DMS79 treated with DMSO at 0.1 percent for 48 hours (cell line): ENCODE measurements at places on chromosomes 2 and 18.

- DNase-seq = no peak
Measured at GRCh38 chr2:205836477-205837221, 154.3 kb downstream of the NRP2 start.

DNA sequence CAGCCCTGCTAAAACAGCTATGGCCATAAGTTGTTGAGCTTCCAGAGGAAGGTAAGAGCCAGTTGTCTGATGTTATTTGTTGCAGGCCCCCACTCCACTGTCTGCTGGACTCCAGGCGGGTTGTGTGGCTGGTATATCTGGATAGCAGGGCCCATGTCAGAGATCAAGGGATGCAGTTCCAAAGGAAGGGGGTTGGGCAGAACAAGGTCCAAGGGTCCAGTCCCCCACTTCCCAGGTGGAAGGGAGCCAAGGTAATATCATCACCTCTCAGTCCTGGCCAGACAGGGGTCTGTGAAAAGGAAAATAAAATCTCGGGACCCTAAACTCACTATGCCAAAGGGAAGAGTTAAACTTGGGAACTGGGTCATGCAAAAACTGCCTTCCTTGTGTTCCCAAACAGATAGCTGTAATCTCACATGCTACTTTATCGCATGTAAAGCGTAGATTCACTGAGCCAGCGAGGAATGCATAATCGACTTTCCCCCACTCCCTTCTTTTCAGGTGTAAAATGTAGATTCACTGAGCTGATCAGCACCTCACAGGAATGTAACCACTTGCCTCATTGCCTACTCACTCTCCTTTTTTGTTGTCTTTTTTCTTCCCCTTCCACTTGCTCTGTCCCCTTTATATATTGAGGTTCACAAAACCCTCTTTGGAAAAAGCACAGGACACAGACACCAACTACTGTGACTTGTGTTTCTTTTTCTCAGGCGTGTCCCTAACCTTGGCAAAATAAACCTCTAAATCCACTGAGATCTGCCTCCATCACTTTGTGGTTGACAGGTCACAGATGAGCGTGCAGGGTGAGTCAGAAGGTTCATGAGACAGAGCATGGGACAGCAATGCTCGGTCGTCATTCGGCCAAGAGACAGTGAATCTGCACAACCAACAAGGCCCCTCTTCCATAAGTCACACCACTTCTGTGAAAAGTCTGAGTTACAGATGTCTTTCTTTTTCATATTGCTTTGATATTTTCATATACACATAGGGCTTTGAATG lies 255.3 kb upstream of the SIX2 start:
- DNase-seq = no peak

DNA sequence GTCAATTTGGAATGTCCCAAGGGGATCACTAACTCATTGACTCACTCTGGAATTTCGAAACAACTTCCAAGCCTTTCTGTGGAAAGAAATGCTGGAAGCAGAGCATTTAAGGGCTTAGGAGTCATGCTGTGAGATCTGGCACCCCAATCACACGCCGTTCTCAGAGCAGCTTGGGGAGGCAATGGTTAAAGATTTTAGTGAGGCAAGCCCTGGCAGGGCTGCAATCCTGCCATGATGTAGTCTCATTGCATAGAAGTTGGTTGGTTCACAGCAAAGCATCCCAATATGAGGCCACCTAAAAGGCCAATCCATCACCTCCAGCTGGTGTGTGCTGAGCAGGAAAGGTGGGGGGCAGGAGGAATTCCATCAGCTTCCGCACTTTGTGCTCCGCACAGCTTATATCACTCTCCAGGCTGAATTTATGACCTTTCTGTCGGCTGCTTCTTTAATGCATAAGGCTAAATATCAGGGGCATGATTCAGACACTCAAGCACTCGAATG lies 1043.9 kb upstream of the POU3F3 start:
- no peak for DNase-seq

DNA sequence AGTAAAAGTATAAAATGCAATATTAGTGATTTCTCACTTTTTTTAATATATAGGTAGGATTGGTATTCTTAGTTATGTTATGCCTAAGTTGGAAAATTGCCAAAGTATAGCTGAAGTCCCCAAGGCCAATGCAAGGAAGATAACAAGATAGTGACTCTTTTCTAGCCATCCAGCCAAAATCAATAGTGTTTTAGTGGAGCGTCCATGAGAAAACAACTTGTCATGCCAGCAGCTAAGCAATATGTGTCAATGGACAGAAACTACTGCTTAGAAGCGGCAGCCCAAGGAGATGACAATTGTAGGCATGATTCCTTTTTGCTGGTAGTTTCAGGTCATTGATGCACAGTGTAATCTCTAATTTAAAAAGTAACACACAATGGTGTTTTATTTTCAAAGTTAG lies 1444.6 kb downstream of the SUCLG1 start:
- no peak for DNase-seq

DNA sequence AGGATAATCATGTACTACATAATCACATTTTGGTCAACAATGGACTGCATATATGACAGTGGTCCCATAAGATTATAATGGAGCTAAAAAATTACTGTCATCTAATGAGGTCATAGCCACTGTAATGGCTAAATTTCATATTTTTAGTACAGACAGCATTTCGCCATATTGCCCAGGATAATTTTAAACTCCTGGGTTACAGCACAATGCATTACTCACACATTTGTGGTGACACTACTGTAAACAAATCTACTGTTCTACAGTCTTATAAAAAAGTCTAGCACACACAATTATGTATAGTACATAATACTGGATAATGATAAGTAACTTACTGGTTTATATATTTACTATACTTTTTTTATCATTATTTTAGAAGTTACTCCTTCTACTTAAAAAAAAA lies 12.8 kb downstream of the EIF2AK2 start:
- DNase-seq = no peak

- DNase-seq = no peak
Measured at GRCh38 chr2:28979041-28979440, 2.1 kb upstream of the TOGARAM2 start.

DNA sequence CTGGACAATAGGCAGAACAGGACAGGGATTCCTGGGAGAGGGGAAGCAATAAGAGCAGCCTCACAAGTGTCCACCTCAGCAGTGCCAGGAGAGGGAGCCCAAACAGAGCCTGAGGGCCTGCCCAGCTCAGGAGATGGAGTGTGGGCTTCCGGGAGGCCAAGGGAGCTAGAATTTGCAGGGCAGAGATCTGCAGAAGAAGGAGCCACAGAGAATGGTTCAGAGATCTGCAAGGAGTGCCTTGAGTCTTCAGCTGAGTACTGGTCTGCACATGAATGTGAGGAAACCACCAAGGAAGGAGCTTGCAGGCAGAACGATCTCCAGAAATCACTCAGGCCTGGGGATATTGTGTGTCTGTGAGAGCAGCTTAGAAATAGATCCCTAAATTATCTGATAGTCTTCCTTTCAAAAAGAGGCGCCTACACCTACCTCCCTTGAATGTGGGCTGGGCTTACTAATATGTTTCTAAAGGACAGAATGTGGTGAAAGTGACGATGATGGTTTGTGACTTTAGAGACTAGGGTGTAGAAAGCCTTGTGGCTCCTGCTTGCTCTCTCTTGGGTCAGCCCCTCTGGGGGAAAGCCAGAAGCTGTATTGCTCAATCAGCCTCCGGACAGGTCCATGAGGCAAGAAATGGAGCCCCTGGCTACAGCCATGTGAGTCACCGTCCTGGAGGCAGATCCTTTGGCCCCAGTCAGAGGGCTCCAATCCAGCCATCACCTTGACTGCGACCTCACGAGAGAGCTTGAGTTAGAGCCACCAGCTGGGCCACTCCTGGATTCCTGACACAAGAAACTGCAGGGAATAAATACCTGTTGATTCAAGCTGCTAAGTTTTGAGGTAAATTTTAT lies 7.6 kb upstream of the LPIN1 start:
- DNase-seq = no peak

DNA sequence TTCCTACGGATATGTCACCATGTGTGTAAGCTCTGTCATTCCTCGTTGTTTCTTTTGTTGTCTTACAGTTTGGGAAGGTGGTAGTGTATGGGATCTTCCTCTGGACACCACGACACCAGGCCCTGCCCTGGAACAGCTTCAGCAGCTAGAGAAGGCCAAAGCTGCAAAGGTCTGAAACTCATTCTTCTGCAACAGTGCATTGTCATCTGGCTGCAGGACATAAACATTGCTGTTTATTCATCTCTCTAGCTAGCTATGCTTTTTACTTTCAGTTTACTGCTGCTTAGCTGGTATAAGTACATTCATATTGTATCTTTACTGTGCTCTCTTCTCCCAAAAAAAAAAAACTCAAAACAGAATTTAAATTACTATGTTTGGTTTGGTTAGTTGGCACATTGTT lies 39.2 kb upstream of the KCNJ13 start:
- DNase-seq = no peak

DNA sequence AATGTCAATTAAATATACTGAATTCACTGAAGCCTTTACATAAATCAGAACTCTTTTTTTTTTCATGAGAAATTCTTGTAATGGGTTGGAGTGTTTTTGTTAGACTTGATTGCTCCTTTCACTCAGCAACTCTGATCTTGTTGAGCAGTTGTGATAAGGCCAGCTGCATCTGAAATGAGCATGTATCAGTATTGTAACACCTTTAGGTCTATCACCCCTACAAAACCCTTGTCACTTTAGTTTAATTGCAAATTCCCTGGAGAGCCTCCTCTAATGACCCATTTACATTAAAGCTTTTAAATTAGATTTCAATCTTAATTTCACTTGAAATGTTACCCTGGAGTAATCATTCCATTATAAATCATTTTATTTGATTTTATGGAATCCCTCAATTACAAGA lies 346.8 kb upstream of the TCF4 start:
- no peak for DNase-seq

GRCh38 chr2:20450201-20450999 lies 3.5 kb downstream of the RHOB start:
- no peak for DNase-seq

DNA sequence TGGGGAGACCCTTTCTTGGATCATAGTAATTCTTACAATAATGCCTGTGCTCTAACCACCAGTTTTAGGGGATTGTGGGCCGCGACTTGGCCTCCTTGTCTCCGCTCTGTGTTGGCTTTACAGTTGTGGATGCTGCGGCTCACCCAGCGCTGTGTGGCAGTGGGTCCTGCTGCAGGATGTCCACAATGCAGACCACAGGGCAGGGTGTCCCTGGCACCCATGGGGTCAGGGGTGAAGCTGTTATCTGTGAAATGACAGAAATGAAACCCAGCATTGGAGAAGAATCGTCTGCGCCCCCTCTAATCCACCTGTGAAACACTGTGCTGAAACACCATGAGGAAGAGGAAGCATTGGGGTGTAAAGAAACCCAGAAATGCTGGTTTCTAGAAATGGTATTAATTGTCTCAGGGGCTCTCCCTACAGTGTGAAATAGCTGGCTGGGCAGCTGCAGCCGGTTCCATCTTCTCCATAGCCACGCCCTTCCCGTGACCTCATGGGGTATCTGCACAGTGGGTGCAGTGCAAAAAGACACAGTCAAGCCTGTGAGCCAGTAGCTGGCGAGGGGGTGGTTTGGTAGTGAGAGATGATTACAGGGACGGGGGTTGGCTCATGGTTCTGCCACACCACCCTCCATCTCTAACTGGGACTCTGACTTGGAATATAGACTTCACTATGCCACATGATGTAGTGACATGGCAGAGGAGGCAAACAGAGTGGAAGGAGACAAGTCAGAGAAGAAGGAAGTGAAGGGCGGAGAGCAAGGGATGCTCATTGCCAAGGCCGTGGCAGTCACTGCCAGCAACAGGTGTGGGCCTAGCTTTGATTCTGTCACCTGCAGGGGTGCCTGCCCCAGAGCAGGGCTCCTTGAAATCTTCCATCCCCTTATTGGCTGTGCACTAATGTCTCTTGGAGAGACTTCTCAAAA lies 16.2 kb downstream of the INPP4A start:
- DNase-seq = no peak

DNA sequence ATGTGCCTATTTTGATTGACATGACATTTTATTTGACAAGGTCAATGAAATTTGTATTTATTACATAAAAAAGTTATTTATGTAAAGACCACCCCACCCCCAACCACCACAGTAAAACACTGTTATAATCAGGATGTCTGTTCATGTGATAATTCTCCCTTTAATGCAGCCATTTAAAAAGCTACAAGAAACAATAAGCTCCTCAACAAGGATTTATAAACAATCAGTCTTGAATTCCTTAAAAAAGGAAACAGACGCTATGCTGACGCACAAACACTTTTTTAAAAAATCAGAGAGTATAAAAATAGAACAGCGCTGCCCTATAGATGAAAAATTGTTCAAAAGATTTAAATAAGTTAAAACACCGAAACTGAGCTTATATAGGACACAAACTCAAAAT lies 102.2 kb downstream of the SOS1 start:
- DNase-seq = no peak

DNA sequence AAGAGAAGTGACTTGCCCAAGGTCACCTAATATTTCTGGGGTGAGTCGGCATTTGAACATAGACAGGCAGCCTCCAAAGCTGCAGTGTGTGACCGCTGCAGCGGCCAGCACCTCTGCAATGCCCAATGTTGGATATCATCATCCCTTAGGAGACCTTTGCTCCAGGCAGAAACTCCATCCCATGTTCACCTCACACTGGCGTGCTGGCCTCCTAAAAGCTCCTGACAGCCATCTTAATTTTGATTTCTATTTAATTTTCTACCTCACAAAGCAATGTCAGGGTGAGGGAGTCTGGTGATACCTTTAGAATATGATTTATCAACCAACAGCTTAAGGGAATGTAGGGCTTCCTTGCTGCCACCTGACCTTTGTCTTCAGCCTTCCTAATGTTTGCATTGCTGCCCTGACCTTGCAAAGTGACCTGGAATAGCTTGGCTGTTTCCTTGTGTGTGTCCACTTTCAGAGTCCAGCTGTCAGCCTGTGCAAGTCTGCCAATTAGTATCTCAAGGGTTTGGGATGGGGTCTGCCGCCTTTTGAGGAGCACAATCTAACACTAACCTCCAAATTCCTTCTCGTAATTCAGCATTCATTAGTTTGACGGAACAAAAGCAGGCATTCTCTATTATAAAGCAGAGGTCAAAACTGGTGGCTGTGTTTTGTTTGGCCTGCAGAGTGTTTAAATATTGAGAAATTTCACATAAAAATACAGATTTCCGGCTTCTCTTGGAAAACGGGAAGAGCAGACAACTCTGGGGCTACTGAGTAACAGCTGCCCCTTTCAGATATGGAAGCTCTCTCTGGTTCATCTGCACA lies 127.6 kb downstream of the PLEKHM3 start:
- no peak for DNase-seq

GRCh38 chr2:26465266-26465925 lies 12.5 kb downstream of the OTOF start:
- DNase-seq = no peak
